ENCODE measurements at places on chromosomes 12 and 14.

DNA sequence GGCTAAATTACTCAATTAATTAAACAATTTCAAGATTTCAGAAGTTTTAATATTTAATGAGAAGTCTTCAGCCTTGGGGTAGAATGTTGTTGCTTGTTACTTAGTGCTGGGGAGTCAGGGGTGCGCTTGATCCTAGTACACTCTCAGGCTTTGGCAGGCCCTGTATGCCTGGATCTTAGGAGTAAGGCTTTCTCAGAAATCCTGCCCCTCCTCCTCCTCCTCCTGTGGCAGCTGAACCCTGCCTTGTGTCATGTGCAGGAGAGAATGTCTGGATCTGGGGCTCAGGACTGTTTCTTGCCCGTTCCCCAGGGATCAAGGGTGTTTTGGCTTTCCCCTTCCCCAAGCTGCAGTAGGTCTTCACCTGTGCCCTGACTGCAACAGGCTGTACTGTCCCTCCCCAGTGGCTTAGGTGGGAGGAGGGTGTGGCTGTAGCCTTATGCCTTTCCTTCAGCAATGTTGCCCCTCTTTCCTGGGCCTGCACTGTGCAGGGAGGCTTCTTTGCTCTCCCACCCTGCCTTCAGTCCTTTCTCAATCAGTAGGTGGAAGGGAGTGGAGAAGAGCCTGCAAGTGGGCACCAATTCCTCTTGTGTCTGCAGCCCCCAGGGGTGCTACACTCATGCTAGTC, 108.2 kb downstream of the SLC38A6 start:
- no peak for DNase-seq

- DNase-seq, result no peak
These were observed 604 bp downstream of the EEA1 start for GRCh38 chr12:92928421-92928961.

DNA sequence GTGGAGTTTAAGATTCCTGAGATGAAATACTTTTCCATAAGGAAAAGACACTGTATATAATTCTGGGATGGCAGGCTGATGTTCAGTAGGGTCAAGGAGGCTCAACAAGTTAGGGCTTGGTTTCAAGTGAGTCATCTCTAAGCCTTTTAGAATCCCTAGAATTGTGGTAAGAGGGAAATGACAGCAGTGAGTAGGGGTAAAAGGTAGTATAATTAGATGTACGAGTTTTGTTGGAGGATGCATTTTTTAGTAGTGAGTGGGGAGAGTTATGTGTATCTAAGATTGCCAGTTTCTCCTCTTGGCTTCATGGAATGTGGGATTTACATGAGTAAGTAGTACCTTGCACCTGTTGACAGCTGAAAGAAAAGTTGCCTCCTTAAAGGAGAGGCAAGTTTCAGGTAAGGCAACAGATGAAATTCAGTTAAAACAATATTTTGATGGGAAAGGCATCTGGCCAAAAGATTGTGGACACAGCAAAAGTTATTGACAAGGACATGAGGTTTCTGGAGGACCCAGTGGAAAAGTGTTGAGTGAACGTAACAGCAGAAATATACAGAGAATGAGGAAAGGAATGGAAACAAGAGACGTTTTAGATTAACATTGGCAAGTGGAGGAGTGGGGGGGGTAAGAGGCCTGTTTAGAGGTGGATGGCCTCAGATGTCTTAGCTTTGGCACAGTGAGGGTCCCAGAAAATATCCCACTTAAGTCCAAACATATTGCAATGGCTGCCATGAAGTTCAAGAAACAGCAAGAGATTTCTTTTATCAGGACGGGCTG, 21.8 kb downstream of the LMO3 start:
- DNase-seq, result no peak

- DNase-seq, result no peak
These were observed 14.5 kb upstream of the PHC1 start for GRCh38 chr12:8899830-8900229.

GRCh38 chr12:26595806-26596205, 237.2 kb downstream of the ITPR2 start:
- no peak for DNase-seq

DNA sequence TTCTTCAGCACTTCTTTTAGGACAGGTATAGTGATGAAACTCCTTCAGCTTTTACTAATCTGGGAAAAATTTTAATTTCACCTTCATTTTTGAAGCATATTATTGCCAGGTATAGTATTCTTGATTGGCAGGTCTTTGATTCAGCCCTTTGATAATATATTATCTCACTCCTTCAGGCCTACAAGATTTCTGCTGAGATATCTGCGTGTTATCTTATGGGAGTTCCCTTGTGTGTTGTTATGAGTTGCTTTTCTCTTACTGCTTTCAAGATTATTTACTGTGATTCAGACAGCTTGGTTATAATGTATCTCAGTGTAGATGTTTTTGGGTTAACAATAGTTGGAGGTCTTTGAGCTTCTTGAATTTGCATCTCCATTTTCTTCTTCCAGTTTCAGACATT, 87.4 kb downstream of the ATF7IP start:
- DNase-seq, result no peak

DNA sequence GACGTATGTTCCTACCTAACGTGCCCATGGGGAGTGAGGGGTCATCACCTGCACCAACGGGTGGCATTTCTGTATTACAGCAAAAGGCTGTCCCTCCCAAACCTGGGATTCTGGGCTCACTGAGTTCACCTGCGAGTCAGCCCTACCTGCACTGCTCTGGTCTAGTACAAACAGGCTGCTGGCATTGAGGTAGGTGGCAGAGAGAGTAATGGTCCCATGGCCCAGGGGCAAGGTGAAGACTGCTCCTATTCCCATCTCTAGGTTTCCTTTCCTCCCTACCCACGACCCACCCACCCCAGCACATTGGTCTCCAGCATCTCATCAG, 421 bp downstream of the SUOX start:
- DNase-seq, result no peak

- no peak for DNase-seq
These were observed 59.5 kb upstream of the JDP2 start for GRCh38 chr14:75368333-75368732.

DNA sequence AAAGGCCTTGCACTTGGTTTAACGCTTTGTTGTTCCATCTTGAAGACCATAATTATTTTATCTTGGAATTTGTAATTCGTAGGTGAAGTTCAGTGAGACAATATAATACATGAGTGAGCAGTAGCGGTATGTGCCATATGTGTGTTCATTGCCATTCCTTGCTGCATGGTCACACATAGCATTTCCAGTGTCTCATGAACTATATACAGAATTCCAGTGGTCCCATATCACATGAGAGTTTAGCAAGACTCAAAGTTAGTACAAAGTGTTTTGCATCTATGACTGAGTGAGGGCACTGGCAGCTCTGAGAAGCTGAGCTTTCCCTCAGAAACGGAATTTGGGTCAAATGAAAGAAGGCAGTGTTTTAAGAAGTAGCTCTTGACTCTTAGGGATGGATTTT, 359.8 kb downstream of the FOXG1 start:
- no peak for DNase-seq

DNA sequence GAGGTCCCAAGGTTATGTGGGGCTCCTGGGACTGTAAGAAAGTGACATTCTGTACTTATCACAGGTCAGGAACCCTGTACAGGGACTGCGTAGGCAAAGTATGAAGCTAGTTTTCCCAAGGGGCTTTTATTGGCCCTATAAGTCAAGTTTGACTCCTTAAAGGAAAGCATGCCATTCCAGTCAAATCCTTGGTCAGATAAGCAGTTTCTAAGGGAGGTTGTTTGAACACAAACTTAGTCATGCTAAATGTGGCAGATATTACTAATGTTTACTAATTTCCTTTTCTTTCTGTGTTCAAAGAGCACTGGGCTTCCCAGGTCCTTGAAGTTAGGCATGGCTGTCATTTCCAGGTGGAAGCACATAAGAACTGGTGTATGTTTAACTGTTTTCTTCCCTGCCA, 472.4 kb downstream of the ATP23 start:
- no peak for DNase-seq

DNA sequence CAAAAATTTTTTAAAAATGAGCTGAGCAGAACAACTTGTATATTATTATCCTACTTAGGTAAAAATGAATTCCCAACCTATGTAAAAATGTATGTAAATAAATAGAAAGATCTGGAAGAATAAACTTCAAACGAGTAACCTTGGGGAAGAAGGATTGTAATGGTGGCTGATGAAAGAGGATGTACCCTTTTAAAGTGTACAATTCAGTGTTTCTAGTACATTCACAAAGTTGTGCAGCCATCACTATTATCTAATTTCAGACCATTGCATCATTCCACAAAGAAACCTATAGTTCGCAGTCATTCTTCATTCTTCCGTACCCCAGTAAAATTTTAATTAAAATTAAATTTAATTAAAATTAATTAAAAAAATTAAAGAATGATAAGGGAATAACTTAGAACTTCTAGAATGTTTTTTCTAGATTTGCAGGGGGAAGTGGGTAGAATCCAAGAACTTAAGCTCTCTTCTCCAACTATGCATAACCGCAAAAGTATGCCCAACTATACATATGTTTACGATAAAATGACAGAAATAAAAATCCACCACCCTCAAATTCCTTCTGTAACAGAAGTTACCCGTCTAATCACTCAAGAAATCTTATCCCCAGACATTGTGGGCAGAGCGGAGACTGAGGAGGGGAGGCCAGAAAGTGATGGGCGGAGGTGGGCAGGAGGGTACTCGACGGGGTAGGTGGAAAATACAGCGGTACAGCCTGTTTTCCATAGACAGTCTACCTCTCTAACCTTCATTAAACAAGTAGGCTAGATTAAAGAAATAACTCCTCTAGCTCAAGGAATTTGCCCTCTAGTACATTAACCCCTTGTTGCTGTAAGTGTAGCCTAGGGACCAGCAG, 921 bp downstream of the DEPDC4 start:
- DNase-seq, result no peak

DNA sequence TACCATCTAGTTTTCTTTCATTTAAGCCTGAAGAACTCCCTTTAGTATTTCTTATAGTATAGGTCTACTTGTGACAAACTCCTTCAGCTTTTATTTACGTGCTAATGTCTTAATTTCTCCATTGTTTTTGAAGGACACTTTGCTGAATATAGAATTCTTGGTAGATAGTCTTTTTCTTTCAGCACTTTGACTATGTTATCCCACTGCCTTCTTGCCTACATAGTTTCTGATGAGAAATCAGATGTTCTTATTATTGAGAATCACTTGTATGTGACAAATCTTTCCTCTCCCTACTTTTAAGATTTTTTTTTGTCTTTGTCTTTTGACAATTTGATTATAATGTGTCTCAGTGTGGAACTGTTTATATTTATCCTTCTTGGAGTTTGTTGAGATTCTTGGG, 5.1 kb upstream of the MIS18BP1 start:
- no peak for DNase-seq

DNA sequence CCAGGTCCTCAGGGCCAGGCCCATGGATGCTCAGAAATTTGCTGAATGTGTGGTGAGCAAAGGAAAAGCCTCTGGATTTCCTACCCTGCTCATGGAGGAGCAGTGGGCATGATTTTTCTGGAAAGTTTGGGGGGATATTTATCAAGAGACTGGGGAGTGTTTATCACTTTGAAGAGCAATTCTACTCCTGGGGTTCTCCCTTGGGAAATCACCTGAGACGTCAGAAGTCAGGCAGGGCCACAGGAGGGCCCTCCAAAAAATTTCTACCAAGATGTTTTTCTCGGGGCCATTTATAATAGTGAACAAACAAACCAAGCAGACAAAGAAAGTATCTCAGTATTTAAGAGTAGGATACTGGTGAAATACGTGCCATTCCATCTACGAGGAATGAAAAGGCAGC, 20.1 kb upstream of the EIF2B2 start:
- DNase-seq, result no peak

- no peak for DNase-seq
These were observed 244.9 kb upstream of the LRIG3 start for GRCh38 chr12:59164991-59165718.

DNA sequence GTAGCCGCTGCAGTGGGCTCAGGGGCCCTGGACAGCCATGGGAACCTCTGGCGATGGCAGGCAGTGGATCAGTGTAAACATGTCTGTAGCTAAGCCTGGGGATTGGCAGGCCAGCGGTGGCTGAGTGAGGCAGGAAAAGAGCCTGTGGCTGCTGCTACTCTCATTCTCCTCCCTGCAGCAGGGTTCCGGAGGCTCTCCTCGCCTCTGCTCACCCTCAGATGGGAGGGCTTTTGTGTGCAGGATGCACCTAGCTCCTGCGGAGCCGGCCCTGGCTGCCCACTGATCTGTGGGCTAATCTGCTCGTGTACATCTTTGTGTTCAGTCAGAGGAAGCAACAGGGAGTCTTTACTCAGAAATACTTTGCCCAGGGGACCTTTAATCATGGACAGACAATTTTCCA, 59.5 kb downstream of the GALNT8 start:
- no peak for DNase-seq

- DNase-seq, result no peak
These were observed 18.0 kb downstream of the XRCC3 start for GRCh38 chr14:103697206-103697602.

DNA sequence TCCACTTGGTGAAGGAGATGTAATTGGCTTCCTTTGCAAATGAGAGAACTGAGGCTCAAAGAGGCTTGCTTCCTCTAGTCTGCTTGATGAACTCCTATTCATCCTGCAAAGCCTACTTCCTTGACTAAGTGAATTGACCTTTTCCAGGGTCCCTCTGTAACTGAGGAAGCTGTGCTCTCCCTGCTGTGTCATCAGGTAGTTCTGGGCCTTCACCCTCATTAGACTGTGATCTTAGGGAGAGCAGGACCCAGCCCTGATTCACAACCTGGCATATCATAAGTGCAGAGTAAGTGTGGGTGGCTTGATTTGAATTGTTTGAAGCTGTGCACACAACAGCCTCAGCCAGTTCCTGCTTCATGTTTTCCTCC, 16.3 kb downstream of the ASB2 start:
- DNase-seq, result no peak

DNA sequence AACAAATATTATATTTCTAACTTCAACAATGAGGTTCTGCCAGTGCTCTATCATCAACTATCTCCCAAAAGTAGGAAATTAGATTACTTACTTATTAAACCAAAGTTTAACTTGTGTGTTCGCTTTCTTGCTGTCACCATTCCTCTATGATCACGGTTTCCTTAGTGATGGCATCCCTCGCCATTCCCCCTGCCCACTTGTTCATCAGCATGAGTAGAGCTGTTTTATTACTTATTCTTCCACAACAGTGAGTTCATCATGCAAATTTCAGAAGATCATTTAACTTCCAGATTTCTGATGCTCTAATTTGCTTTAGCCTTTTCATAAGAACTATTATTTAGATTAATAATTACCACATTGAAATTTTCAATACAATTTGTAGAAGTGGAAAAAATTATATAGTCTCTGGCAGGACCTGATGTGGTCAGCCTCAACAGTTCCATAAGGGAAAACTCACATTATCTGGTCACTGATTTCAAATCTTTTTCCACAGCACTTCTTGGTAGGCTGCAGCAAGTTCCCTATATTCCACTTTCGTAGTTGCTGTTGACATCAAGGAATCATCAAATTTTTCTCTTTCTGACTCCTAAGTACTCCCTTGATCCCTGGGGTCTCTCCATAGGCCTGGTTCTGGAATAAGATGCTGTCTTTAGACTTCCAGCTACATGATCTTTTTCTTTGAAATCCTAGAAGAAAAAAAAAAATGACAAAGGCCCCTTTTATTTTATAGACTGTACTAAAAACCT, 174.6 kb downstream of the RASSF9 start:
- no peak for DNase-seq
